Pancreas (tissue), 10 donors: ENCODE measurements at places on chromosomes 2 and 18.
A peak's percentile ranks its signal among the peaks of the same experiment; 100 is the strongest.

DNA sequence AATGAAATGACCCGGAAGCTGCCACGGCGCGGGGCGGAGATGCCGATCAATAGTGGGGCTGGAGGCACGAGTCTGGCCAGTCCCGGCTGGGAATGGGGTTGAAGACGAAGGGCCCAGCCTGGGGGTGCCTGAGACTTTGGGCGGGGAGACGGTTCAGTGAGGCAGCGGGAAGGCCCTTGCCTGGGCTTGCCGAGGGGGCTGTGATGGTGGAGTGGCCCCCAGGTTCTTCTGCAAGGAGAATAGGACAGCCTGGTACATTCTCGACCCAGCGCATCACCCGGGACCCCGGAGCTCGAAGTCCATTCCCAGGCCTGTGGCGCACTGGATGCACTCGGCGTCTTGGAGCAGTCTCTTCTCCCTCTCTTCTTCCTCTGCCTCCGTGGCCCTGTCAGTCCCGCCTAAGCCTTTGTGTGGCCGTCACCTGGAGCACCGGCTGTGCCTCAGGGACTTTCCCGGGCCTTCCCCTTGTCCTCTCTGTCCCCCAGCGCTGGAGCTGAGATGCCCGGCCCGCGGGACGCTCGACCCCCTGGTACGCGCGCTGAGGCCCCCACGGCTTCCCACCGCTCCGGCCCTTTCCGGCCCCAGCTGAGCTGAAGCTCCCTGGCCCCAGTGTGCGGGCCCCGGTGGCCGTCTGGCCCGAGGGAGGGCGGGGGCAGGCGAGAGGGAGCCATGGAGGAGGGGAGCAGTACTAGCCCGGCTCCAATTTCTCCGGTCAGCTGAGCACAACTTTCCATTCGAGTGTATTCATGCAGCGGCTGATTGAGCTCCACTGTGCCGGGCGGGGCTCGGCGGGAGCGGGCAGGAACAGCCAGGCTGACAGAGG is 8.0 kb downstream of the SIX3 start:
- no peak for DNase-seq

GRCh38 chr18:9048236-9048635 is 54.3 kb upstream of the NDUFV2 start:
- no peak for DNase-seq

DNA sequence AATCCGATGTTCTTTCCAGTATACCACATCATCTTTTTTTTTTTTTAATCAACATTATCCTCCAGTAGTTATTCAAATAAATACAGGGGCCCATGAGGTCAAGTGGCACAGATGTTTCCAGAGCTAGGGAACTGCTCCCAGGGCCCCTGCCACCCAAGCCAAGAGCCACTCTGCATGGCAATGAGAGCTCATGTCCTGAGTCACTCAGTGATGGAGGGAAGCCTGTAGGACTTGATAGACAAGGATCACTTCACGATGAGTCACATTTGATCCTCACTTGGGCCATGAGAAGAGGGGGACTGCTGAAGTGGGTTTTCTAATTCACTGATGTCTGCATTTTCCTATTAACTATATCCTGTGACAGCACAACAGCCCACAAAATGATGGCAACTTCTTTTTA is 127.0 kb upstream of the PKDCC start:
- no peak for DNase-seq

GRCh38 chr2:181306785-181307184 is 150.4 kb upstream of the ITGA4 start:
- DNase-seq: no peak

GRCh38 chr2:226338825-226339224 is 460.8 kb downstream of the IRS1 start:
- no peak for DNase-seq

DNA sequence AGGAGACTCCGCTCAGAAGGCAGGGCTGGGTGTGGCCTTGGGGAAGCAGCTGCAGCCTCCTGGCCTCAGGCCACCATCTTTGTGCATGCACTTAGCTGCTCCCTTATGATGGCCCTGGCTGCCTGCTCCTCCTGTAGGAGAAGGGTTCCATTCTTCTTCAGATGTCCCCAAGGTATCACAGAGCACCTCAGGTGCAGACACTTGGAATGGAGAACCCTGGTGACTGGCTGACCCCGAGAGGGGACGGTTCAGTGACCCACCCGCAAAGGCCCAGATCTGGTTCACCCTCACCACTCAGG is 9.6 kb downstream of the GPAT2 start:
- no peak for DNase-seq

DNA sequence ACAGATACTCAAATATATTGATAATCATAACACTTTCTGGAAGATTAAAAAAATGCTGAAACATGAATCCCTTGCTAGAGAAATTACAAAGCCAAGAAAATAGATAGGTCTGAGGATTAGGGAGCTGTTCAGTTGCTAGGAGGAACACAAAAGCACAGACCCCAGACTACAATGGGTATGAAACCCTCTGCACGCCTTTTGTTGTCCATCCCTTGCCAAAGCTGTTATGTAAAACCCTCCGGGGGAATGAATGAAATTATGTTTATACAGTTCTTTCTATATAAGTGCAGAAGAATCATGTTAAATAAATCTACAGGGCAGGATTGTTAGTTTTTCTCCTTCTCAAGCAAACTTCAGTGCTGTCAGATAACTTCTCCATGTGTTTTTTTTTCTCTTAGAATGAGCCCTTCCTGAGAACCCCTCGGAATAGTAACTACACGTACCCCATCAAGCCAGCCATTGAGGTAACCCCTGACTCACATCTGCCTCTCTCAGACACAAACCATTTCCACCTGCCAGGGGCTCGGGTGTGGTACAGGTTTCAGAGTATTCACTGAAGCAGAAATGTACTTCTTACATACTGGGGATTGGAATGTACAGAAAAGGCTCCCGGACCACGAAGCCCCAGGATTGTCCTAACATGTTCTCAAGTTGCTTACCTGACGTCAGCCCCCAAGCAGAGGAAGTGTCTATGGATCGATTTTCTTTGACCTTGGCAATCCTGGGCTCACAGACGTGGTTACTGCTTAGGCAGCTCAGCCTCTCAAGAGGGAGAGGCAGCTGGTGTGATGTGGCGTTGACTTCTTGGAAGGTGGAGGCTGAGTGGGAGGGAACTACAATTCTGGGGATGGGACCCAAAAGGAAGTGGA is 118.0 kb downstream of the PLB1 start:
- DNase-seq: peak; percentile 81

GRCh38 chr2:103401621-103402020 is 639.8 kb downstream of the TMEM182 start:
- DNase-seq: no peak

- DNase-seq: no peak
Measured at GRCh38 chr2:43223521-43224001, 2.8 kb downstream of the ZFP36L2 start.

DNA sequence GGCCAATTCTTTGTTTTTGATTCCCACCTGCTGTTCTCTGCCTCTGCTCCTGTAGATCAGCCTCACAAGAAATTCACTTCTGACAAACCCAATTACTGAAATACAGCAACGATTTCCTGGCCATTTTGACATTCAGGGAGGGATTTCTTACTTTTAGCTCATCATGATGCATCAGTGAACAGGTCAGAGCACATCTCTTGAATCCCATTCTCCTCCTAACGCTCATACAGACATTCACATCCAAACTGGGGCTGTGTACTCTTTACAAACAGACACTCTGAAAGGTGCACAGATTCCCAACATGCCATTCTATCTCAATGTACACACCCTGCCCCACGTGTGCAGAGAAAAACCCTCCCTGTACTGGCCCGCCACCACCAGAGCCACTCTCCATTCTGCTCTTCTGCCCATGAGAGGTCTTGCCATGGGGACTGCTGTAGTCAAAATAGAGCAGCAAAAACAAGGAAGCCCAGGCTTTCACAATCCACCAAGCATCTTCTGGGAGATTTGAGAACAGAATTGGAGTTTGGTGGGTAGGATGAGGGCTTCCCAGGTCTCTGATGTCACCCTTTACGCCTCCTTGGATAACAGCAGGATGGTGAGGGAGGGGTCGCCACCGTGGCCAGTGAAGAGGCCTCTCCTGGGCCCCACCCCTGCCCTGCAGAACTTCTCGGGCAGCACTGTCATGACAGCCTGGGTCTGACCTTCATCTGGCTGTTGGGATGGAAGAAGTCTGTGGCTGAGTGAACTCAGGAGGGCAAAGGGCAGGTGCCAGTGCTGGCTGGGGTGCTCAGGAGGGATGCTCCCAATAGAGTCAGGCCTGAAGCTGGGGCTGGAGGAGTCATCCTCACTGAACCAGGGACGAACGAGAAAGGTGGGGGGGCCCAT is 41.9 kb upstream of the ZFP36L2 start:
- DNase-seq: no peak

GRCh38 chr2:42492691-42493467 is 903 bp downstream of the KCNG3 start:
- DNase-seq: peak; percentile 62

DNA sequence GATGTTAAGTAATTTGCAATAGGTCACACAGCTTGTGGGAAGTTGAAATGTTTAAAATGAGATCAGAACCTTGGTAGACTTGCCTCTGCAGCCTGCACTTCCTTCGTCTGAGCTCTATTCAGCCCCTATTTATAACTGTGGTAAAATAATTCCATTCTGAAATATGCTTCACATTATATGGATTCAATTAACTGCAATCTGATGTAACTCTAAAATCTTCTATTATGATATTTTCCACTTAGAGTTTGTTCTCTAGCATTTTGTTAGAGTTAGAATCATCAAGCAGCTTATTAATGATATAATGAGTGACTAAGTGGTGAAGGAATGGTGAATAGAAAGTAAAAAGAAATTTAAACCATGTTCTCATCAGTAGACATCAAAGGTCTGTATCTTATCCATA is 139.6 kb upstream of the ARHGAP28 start:
- DNase-seq: no peak

GRCh38 chr2:26782876-26783704 is 2.8 kb upstream of the CENPA start:
- DNase-seq: no peak

- DNase-seq: no peak
Measured at GRCh38 chr2:8515864-8516533, 165.9 kb upstream of the ID2 start.

GRCh38 chr2:68203587-68203986 is 45.9 kb downstream of the PNO1 start:
- DNase-seq: no peak

DNA sequence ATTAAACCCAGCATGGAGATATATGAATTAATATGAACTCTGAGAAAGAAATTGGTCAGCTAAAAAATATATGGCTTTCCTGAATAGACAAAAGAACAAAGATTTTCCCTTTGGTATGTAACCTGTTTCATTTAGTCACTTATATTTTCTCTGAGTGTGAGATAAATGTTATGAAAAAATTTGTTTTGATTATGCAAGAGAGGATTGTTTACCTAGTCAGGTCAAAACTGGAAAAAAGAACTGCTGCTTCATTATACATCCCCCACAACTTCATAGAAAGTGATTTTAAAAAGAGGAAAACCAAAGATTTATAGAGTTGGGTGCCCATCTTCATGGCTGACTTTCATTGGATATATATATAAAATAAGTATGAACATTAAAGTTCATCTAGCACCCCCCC is 242.2 kb upstream of the FN1 start:
- DNase-seq: no peak

DNA sequence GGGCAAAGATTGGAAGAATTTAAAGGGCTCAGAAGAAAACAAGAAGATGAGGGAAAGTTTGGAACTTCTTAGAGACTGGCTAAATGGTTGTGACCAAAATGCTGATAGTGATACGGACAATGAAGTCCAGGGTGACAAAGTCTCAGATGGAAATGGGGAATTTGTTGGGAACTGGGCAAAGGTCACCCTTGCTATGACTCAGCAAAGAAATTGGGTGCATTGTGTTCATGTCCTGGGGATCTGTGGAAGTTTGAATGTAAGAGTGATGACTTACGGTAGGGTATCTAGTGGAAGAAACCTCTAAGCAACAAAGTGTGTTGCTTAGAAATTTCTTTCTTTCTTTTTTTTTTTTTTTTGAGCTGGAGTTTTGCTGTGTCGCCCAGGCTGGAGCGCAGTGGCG is 6.0 kb upstream of the IL1A start:
- DNase-seq: no peak

- DNase-seq: no peak
Measured at GRCh38 chr2:73503992-73504570, 118.4 kb downstream of the ALMS1 start.

- DNase-seq: no peak
Measured at GRCh38 chr18:48037481-48038271, 107.2 kb upstream of the SMAD2 start.

DNA sequence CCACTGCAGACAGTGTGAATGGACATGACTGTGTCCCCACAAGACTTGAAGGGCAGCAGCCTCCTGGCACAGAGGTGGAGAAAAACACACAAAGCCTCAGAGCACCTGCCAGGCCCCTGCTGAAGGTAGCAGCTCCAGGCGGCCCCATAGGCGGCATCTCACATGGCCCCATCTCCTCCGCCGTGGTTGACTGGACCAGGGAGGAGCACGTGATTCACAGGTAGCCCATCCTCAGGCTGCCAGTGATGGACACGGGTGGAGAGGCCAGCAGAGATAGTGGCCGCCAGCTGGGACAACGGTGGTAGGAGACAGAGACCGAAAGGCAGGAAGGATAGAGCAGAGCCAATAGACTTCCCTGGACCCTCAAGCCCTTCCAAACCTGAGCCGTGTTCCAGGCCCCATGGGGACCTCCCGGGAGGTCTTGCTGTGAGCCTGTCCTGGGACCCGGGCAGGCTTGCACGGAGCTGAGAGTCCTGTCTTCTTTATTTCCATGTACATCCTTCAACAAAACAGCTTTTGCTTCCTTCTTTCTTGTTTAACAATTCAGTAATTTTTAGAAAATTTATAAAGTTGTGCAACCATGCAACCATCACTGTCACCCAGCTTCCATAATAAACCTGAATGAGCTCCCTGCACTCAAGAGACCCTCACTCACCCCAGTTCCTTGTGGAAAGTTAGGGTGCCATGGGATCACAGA is 26.9 kb downstream of the GPR55 start:
- no peak for DNase-seq

GRCh38 chr2:234488913-234489451 is 7.9 kb downstream of the ARL4C start:
- no peak for DNase-seq

DNA sequence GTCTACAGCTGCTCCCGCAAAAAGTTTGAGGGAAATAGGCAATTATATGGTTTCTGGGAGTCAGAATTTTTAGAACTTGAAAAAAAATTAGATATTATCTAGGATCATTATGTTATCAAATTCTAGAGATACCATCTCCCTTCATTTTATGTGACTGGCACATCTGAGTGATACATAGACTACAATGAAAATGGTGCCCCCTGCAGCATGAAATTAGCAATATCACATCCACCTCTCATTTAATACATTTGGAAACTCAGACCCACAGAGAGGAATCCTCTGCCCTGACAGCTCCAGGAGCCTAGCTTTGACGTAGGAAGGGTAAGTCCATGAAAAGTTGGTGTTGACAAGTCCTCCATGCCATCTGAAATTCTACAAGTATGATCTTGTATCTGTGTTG is 381.6 kb downstream of the SUCLG1 start:
- DNase-seq: no peak
